ENCODE measurements at places on chromosomes 3 and 15.
A peak's percentile ranks its signal among the peaks of the same experiment; 100 is the strongest.

GRCh38 chr3:177443469-177443868, 246.2 kb upstream of the TBL1XR1 start:
- DNase-seq: no peak

DNA sequence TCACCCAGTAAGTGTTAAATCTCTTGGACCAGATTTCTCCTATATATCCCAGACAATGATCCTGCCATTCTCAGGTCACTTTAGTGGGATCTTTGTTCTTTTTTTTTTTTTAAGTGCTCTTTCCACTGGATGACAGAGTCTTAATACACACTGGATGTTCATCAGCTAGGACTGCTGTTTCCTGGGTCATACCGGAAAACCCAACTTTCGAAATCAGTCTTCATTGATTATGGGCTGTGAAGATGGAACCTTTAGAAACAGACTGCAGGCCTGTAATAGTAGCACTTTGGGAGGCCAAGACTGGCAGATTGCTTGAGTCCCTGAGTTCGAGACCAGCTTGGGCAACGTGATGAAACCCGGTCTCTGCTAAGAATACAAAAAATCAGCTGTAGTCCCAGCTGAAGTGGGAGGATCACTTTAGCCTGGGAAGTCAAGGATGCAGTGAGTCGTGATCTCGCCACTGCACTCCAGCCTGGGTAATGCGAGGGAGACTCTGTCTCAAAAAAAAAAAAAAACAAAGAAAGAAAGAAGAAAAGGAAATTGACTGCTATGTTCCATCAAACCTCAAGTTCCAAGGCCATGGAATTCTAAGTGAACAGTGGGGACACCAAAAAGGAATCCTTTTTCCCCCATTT, 2.3 kb downstream of the EOGT start:
- no peak for DNase-seq

DNA sequence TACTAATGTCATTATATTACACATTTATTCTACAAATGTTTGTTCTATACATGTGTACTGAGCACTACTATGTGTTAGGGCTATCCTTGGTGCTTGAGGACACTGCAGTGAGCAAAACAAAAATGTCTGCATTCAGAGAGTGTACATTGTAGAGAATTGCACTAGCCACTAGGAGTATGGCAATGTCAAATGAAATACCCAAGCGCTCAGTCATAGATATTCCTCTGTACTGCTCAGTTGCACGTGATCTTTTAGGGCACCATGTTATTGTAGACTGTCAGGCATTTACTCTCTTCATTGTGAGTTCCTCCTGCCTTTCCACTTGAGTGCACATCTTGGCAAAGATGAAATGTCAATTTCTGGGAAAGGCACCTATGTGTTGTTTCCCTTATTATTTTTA, 36.8 kb downstream of the FNDC3B start:
- DNase-seq: no peak

DNA sequence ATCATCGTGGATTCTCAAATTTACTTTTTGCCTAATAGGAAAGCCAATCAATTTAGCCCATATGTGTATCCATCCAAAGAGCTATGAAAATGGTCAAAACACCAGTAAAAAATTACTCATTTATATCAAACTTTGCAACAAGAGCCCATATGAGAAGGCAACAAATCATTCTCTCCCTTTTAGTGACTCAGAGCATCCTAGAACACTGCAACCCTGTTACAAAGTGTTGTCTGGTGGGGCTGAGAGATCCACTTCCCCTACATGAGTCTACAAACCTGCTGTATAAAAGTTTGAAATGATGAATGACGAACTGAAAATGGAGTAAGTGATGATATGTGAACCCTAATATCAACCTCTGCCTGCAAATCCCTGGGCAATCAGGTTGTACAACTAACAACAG, 23.3 kb downstream of the PDZRN3 start:
- no peak for DNase-seq

GRCh38 chr3:70006089-70006488, 6.6 kb downstream of the SAMMSON start:
- no peak for DNase-seq

DNA sequence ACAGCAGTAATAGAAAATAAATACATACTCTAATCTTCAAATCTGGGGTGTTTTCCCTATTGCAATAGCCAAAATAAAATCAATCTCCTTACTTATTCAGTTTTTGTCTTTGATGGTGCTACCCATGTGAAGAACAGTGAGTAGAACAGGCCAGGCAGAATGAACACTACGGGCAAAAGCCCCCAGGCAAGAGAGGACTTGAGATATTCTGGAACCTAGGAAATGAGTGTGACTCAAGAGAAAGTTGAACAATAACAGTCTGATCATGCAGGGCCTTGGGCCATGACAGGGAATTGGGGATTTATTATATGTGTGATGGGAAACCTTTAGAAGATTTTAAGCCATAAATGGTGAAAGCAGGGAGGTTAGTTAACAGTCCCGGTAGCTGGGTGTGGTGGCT, 14.0 kb upstream of the DUT start:
- DNase-seq: no peak

- no peak for DNase-seq
Observed at GRCh38 chr3:43370293-43370980, 84.1 kb downstream of the SNRK start.

GRCh38 chr3:128709038-128709437, 16.9 kb upstream of the RAB7A start:
- DNase-seq: no peak

- DNase-seq: no peak
Observed at GRCh38 chr3:131669600-131669999, 166.8 kb upstream of the MRPL3 start.

GRCh38 chr3:4515916-4516579, 22.9 kb downstream of the ITPR1 start:
- DNase-seq: no peak

DNA sequence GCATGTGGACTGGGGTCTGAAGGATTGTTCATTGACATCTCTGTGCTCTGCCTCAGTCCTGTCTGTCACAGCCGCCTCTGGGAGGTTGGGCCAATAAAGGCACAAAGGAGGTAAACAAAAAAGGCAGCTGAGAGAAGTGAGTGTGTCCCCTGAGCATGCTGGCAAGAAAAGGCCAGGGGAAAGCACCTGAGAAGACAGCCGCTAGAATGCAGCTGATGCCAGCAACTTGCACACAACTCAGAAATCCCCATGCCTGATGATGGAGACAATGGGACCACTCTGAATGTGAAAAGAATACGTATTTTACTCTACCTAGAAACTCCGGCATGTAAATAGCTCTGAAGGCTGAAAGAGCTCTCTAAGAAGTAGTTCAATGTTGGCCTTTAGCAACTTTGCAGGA, 118.7 kb downstream of the KCNH8 start:
- no peak for DNase-seq

GRCh38 chr3:177441813-177442646, 244.7 kb upstream of the TBL1XR1 start:
- DNase-seq: no peak

DNA sequence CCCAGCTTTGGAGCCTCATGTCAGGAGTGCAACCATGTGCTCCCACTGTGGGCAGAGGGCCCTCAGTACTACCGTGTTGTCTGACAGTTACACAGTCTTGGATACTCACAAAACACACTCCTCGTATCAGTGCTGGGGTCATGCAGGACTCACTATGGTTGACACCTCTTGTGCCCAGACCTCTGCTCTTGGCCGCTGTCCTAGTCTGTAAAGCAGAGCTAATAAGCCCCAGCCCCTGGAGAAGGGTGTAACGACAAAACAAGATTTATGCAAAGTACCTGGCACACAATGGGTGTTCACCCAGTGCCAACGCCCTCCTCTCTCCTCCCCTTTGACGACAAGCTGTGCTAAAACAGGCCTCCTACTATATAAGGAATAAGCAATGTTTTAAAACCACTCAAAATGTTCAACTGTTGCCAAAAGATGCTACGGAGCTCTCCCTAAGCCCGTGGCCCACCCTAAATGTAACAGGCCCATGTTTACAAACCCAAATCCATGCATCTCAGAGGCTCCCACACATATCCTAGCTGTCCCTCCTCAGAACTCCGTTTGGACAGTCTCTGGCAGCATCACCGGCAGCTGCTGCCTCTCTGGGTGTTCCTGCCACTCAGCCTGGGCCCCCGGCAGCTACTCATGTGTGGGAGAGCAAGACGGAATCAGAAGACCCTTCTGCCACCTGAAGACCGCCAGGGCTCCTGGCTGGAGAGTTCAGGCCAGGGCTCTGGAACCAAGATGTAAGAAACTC, 65.8 kb downstream of the MRPL46 start:
- no peak for DNase-seq

DNA sequence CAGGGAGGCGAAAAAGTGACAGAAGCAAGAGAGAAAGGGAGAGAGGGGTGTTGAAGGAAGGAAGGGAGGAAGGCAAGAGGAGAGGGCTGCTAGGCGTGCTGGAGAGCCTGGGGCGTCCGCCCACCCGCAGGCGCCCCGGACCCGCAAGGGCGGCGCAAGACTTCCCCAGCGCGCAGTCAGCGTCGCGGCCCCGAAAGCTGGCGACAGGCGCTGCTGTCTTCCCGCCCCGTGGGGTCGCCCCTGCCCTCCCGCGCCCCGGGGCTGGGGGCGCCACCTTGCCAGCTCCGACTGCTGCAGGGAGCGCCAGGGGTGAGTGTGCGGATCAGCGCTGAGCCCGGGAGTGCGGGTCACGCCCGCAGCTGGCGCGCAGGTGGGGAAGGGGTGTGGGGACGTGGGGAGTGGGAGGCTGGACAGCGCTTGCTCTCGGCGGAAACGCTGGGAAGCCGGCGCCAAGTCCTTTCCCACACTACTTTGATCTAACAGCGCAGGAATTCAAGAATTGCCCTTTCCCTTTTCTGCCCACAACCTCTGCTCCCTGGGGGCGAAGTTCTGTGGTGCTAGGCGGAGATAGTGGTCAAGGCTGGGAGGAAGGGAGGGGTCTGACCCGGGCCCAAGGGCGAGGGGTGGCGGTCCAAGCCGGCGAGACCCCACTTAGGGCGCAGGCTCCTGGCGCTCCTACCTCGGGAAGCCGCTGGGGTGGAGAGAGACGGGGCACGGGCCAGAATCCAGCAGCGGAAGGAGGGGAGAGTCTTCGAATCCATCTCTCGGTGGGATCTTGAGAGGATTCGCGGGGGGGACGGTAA, 266.1 kb downstream of the CGGBP1 start:
- no peak for DNase-seq

- DNase-seq: no peak
Observed at GRCh38 chr3:44845528-44846520, 15.9 kb upstream of the TMEM42 start.

- DNase-seq: no peak
Observed at GRCh38 chr3:41301548-41301947, 102.2 kb downstream of the CTNNB1 start.

- DNase-seq: no peak
Observed at GRCh38 chr15:28955160-28955992, 69.6 kb downstream of the APBA2 start.

- DNase-seq: no peak
Observed at GRCh38 chr3:150736903-150737832, 25.8 kb downstream of the SIAH2 start.

- no peak for DNase-seq
Observed at GRCh38 chr3:89973156-89973555, 865.7 kb downstream of the EPHA3 start.

- DNase-seq: no peak
Observed at GRCh38 chr3:12175137-12175593, 16.5 kb upstream of the TIMP4 start.

DNA sequence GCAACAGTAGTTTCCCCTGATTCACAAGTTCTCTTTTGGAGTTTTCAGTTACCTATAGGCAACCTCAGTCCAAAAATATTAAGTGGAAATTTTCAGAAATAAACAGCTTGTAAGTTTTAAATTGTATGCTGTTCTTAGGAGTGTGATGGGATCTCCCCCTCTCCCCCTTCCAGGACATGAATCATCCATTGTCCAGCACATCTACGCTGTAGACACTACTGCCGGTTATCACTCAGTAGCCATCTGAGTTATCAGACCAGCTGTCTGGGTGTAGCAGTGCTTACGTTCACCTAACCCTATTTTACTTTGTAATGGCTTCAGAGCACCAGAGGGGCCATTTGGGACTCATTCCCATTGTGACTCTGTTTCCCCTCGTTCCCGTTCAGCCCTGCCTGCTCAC, 96.7 kb upstream of the PLXNA1 start:
- no peak for DNase-seq

DNA sequence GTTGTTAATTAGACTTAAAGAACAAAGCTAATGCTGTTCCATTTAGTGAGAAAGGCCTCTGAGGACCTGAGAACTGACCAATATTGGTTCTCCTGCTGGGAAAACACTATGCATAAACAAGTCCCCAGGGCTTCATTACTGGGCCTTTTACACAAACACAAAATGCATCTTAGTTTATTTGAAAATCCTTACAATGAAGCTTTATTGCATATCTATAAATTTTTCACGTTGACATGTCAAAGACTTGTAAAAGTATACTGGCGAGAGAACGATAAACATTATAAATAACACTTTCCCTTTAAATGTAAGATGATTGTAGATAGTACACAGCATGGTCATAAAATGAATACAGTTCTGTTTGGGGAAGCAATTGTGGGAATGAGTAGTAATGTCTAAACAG, 151.7 kb downstream of the ROBO2 start:
- no peak for DNase-seq

GRCh38 chr15:36230776-36231175, 348.6 kb upstream of the CDIN1 start:
- no peak for DNase-seq

DNA sequence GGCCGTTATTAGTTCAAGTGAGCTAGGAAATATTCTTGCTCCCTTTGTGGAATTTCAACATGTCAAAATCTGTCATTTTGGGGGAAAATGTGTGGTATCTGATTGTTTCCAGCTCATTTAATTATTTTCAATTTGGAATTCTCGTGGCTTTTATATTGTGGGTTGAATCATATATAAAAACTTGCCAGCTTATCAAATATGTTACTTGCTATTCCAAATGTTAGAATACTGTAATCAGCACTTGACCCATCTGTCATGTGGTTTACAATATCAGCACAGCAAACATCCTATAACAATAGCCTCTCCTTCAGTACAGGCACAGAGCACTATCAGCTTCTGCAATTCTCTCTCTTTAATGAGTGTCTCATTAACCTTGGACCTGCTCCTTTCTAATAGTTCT, 130.2 kb upstream of the FEZF2 start:
- DNase-seq: peak; percentile 27

DNA sequence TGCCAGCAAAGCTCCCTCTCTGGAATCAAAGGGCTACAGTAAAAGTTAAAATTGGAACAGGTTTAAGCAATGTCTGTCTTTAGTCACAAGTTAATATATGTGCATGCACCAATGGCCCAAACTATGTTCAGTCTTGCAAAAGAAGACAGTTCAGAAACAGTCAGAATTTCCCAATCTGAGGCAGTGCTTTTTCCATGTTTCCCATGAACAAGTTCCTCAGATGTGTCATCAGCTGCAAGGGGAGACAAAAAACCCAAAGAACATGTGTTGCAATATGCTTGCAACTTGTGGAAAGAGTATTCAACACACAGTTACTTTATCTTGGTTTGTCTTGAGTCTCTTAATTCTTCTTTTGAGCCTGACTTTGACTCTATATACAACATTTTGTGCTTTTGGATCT, 148.4 kb downstream of the USP13 start:
- no peak for DNase-seq

Data from NCI-H748 treated with DMSO at 0.1 percent for 48 hours (cell line).